KG1 (cell line): ENCODE measurements at places on chromosomes 6 and 20.

- no peak for DNase-seq
These were observed 58.2 kb upstream of the VGLL2 start for GRCh38 chr6:117206944-117207687.

DNA sequence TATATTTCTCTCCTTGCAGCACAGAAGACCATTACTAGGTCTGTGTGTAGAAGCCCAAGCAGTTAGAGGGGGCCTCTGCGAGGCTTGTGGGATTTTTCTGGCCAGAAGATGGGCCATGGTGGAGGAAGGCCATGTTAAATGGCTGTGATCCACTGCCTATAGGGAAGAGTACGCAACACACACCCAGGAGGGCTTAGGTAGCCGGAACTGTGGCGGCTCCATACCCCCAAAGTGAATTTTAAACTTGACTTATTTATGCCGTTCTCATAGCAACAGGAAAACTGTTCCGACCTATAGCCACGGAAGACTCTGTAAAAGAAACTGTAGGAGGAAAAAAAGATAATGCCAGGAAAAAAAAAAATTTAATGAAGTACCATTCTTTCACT lies 69.5 kb downstream of the SLX4IP start:
- peak; percentile 48 for DNase-seq

DNA sequence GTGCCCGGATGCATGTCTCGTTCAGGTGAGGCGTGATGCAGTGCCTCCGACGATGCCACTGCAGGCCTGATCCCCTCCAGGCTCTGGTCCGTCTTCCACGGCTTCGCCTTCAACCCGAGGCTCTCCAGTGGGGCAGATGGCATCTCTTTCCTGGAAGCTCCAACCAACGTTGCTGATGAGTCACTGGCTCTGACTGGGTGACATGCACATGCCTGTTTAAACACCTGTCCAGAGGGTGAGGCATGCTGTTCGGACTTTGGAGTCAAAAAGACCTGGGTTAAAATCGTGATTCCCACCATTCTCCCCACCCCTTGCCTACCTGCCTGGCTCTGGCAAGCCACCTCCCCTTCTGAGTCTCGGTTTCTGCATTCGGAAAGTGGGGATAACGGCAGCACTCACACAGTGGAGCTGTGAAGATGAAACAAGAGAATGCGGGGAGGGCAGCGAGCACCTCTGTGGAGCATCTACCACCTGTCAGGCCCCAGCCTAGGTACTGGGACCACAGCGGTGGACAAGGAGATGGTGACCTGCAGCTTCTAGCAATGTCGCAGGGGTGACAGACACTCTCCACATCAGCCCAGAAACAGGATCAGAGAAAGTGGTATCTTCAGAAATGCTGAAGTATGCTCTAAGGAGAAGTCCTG lies 8.5 kb upstream of the EDN3 start:
- DNase-seq, result no peak

DNA sequence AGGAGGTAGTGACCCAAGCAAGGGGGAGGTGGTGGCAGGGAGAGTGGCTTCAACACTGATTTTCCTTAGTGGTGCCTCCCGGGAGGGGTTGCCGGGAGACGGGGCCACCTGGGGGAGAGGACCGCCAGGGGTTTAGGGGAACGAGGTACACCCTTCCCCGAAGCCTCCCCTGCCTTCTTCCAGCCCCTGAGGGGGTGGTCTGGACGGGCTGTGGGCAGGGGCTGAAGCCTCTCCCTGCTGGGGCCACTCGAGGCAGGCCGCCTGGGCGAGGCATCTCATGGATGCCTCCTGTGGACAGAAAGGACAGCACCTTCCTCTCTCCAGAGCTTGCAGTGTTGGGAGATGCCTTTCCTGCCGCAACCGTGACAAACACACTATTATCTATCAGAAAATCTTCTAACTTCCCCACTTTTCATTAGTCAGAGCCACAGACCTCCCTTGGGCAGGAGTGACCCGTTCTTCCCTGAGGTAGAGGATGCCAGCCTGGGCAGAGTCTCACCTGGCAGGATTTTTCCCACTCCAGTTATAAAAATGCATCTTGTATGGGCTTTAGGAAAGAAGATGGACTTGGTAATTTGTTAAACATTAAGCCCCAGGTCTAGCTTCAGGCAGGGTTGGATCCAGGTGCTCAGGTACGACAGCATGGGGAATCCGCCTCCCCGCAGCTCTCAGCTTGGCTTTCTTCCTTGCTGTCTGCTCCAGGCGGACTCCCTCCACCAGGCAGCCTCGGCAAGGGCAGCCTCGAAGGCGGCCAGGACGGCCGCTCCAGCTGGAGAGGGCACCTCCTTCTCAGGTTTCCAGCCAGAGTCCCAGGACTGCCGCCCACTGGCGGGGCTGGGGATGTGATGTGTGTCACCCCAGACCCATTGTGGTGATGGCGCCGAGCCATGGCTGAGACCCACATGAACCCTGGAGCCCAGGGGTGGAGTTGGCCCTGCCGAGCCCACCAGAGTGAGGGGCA lies 11.0 kb downstream of the HRH3 start:
- no peak for DNase-seq

- no peak for DNase-seq
These were observed 501.3 kb downstream of the CD83 start for GRCh38 chr6:14618759-14619418.

DNA sequence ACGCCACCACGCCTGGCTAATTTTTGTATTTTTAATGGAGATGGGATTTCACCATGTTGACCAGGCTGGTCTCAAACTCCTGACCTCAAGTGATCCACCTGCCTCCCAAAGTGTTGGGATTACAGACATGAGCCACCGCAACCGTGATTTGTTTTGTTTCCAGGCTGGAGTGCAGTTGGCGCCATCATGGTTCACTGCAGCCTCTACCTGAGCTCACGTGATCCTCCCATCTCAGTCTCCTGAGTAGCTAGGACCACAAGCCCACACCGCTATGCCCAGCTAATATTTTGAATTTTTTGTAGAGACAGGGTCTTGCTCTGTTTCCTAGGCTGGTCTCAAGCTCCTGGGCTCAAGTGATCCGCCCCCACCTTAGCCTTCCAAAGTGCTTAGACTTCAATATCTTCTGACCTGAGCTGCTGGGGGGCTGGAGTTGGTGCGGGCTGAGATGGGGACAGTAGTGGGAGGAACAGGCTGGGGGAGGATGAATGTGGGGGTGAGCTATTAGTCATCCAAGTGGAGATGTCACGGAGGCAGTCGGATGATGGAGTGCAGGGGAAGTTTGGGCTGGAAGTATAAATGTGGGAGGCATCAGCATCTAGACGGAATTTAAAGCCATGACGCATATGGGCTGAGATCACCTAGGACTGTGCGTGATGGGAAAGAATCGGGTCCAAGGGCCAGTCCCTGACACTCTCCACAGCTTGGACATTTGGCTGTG lies 23.1 kb upstream of the ZMYND8 start:
- DNase-seq, result no peak

- no peak for DNase-seq
These were observed 42.6 kb upstream of the NXT1 start for GRCh38 chr20:23308024-23308423.

DNA sequence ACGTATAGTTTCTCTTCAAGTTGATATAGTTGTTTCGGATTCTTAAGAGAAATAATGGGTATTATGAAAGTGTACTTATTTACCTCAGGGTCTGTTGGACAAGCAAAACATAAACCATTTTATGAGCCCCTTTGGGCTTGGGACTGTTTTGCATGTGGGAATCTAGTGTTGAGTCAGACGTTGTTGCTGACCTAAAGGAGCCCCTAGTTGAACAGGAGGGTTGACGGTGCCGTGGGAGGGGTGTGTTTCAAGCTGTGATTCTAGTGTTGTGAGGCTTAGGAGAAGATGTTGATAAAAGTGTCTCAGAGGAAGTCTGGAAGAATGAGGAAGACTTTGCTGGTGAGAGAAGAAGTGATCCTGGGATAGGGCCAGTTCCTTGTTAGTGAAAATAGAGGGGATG lies 140.0 kb downstream of the ARID1B start:
- no peak for DNase-seq

- no peak for DNase-seq
These were observed 38.5 kb downstream of the DLGAP4 start for GRCh38 chr20:36344517-36345132.

DNA sequence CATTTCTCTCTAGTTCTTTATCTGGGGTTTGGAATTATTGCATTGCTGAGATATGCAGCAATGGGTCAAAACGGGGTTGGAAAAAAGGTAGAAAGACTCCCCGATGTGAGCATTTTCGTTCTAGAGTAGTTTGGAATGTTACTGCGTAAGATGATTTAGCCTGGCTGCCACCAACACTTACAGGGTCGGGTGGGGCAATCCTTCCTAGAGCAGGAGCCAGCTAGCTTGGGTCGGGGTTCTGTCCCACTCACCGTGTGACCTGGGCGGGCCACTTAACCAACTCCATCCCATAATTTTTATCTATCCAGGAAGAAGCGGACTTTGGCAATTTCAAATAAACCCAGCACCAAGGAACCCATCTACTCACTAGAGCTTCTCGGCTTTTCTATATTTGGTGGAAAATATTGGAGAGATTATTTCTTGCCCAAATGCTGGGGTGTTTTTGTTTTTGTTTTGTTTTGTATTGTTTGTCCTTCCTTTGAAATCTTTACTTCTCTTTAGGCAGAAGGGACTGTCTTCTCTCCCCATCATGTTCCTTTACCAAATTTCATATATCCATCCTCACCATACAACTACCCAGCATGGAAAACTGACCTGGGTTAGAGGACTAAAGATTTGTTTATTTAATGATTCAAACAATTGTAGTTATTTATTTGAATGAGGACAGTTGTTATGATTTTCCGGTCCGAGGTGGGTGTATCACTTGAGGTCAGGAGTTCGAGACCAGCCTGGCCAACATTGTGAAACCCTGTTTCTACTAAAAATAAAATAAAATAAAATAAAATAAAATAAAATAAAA lies 72.4 kb downstream of the GPX5 start:
- no peak for DNase-seq

DNA sequence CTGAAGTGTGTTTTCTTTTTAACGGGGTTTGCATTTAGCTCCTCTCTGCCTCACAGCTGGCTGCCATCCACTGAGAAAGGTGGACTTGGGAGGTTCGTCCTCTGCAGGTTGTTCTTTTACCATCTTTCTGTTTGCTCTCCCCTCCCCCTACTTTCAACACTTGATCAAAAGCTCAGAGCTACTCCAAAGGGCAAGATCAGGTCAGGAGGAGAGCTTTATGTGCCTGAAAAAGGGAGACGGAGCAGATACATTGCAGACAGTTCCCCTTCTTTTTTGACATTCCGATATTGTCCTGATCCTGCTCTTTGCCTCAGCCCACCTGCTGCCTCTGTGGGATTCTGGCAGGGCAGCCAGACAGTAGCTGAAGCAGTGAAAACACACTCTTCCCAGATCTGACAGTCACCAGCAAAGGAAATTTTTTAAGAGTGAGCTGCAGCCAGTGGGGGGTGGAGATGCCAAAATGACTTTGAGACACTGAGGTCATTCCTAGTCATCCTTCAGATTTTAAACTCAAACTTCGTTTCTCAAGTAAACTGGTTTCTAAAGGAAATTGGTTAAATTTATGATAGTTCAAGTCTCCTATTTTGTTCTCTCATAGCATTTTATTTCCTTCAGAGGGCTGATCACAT lies 26.5 kb downstream of the SMLR1 start:
- no peak for DNase-seq

GRCh38 chr6:143973097-143973966 lies 34.7 kb downstream of the PLAGL1 start:
- no peak for DNase-seq

- no peak for DNase-seq
These were observed 245.0 kb downstream of the GMPR start for GRCh38 chr6:16483315-16483875.

- DNase-seq, result no peak
These were observed 22.4 kb upstream of the CHRNA4 start for GRCh38 chr20:63383556-63383955.

GRCh38 chr6:3568396-3569082 lies 111.7 kb upstream of the SLC22A23 start:
- DNase-seq, result no peak

GRCh38 chr20:36574366-36575135 lies 1.2 kb downstream of the TGIF2 start:
- no peak for DNase-seq

GRCh38 chr6:17021539-17021889 lies 80.3 kb upstream of the STMND1 start:
- DNase-seq, result no peak

DNA sequence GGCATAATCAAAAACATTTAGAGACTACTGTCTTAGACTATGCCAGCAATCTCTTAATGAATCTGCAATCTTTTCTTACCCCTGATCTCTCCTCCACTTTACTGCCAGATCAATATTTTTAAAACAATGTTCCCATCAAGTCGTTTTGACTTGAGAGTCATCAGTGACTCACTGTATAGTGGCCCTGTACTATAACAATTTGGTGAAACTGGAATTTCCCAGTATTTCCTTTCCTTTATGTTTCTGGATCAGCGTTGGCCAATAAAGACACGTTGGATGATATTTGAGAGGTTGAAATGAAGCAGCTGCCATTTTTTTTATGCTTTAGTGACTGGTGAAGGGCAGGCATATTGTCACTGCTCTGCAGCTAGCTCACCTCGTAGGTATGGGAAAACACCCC lies 10.1 kb upstream of the SMIM13 start:
- DNase-seq, result no peak

GRCh38 chr20:9516234-9516871 lies 2.0 kb downstream of the LAMP5 start:
- DNase-seq, result no peak

DNA sequence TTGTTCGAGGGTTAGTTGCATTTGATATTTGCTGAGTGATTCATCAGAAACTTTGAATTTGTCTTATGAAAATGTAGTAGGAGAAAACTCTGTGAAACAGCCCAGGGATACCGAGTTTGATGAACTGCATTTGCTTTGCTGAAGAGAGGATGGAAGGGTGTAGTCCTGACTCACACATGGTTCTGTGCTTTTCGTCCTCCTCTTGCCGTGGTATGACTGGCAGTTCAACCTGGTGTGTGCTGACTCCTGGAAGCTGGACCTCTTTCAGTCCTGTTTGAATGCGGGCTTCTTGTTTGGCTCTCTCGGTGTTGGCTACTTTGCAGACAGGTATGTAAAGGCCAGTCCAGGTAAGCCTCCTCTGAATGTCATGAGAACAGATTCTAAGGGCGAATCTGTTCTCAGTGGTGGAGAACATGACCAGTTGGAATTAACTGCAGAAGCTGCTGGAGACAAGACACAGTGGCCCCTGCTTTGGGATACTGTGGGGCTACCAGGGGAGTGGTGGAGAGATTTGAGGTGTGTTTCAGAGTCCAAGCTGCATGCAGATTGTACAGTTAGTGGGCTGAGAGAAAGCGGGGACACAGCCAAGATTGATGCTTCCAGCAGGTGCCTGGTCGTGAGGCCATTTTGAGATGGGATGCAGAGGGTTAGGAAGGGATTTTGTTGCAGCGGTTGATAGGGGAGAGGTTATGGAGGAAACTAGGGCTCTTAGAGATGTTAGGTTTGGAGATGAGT lies 8.4 kb downstream of the SLC22A1 start:
- DNase-seq, result no peak
